Tibial artery (tissue), 4 donors: ENCODE measurements at places on chromosomes 6 and 20.
A peak's percentile ranks its signal among the peaks of the same experiment; 100 is the strongest.

DNA sequence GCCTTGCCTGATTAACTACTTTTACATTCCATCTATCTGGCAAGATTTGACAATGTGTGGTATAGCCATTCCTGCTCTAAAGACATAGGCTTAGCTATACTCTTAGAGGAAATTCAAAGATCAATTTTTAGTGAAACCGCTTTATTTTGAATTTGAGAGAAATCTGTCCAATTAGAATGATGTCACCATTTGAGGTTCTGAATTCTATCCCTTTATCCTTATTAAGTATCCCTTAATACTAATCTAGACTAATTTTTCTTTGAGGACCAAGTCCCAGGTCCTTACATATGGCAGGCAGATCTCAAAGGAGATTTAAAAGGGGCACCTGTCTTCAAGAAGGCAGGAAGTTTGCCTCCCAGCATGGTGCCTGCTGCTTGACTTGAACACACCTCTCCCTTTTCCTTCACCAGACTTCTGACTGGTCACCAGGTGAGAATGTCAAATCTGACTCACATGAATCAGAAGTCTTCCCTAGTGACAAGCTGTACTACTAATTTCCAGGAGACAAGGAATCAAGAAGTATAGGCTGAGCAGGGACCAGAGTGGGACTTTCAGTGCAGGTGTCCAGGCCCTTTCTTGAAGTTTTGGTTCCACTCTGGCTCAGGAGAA is 15.0 kb upstream of the MRAP2 start:
- no peak for DNase-seq

DNA sequence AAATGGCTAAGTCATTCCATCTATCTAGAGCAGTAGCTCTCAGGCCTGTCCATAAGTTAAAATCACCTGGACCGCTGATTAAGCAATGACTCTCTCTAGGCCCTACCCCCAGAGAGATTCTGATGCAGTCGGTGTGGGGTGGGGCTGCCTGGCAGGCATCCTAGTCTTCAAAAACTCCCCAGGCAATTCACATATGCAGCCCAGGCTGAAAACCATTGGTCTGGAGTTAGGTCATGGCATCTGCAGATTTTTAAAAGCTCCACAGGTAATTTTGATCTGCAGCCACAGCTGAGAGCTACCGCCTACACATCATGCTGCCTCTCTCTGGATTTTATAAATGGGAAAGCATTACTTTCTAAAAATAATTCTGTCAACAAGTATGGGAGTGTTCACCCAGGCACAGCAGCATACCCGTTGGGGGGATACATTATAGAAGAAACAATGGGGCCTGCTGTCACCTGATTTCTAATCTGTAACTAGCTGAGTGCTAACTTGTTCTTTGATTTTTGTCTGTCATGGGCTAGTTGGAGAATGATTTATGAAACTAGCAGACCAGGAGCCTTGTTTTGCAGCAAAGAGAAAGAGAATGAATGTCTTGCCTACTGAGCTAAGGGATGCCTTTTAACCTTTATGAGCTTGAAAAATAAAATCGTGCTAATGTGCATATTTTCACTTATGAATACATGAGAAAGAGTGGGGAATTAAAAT is 44.1 kb upstream of the ATXN1 start:
- no peak for DNase-seq

GRCh38 chr6:160300076-160300695 is 41.6 kb upstream of the SLC22A2 start:
- DNase-seq = no peak

GRCh38 chr6:12813321-12813720 is 96.8 kb downstream of the PHACTR1 start:
- no peak for DNase-seq

GRCh38 chr6:74289884-74290283 is 593.9 kb downstream of the CD109 start:
- no peak for DNase-seq

DNA sequence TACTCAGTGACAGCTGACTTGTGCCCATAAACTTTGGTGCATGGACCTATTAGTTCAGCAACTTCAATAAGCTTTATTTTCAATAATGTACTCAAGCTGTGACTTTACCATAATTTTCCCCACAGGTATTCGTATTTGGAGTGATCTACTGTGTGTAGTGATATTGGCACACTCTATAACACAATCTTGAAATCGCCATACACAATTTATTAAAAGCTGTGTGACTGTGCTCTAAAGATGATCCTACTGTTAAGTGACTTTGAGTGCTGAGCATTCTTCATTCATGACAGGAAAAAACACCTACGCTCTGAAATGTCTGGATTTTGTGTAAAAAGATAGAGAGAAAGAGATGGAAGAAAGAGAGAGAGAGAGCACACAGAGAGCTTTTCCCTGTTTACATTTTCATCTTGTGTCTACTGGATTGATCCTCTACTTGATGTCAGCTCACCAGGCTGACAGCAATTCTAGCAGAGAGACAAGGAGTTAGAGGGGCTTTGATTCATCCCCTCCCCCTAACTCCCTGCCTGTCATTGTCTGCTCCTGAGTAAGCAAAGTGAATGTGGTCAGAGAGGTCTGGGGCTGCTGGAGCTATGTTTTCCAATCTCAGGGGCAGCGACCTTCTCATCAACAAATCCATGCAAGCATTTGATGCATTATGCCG is 538.7 kb upstream of the POU3F2 start:
- no peak for DNase-seq

DNA sequence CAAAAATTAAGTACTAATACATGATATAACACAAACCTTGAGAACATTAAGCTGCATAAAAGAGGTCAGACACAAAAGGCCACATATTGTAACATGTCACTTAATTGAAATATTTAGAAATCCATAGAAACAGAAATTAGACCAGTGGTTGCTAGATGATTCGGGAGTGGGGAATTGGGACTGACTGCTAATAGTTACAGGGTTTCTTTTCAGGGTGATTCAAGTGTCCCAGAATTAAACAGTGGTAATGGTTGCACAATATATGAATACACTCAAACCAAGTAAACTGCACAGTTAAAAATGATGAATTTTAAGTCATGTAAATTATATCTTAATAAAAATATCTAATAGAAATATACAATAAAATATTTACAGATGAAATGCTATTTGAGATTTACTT is 174.5 kb downstream of the WDR27 start:
- DNase-seq = no peak

DNA sequence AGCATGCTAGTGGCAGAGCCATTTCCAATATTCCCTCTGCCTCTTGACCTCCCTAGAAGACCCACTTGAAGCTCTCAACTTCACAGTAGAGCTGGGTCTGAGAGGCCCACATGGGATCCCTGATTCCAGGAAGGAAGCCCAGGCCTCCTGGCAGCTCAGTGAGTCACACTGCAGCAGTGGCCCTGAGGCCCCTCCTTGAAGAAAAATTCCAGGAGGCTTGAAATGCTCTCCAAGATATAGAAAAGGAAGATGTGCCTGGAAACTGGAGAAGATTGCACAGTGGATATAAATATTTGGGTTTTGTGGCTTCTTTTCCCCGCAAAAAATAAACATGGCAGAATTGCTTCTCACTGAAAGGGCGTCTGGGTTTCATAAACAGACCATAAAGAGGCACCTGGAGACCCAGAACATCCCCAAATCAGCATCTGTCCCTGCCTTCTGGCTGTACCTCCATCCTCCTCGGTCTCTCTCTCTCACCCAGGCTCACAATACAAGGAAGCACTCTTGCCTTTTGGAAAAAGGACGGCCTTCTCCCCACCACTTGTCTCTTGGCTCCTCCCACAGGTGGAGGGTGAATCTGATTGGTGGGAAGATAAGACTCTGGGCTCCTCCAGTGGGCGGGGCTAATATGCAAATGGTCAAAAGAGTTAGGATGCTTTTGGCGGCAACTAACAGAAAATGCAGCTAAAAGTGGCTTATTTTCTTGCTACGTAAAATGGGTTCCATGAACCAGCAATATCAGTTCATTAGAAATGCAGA is 200.0 kb upstream of the SULF2 start:
- DNase-seq = no peak

DNA sequence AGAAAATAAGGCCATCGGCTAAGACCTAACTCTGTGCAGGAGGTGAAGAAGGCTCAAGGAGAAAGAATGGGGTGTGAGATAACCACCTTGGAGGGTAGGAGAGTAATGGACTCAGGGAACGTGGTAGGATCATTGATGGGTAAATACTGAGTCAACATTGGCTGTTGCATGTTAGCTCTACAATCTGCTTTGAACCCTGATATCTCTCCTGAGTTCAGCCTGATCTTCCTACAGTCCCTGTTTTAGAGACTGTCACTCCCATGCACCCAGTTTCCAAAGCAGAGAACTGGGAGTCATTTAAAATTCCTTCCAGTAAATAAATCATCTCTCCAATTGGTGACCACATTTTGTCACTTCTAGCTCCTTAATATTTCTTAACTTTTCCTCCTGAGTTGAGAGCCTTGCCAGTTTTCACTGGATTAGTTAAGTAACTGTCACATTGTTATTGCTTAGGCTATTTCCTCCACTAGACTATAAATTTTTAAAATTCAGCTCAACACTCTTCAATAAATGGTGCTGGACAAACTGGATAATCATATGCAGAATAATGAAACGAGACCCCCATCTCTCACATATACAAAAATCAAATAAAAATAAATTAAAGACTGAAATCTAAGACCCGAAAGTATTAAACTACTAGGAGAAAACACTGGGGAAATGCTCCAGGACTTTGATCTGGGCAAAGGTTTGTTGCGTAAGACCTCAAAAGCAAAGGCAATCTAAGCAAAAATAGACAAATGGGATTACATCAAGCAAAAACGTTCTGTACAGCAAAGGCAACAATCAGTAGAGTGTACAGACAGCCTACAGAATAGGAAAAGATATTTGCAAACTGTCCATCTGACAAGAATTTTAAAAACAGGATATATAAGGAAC is 138.9 kb upstream of the TMEM170B start:
- no peak for DNase-seq

DNA sequence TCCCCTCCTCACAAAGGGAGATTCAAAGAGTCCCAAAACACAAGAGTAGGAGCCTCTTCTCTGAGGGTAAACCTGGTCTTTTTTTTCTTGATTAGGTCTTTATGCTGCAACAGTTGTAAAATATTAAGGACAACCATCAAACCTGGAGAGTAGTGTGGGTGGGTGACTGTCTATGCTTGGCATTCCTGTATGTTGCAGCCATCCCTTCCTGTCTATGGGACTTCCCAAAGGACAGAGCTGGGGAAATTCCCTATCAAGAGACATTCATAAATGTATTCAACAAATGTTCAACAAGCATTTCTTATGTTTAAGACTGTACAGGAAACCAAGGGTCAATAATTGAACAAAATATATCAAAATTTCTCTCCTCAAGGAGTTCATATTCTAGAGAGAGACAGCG is 5.5 kb downstream of the BTN2A2 start:
- no peak for DNase-seq

DNA sequence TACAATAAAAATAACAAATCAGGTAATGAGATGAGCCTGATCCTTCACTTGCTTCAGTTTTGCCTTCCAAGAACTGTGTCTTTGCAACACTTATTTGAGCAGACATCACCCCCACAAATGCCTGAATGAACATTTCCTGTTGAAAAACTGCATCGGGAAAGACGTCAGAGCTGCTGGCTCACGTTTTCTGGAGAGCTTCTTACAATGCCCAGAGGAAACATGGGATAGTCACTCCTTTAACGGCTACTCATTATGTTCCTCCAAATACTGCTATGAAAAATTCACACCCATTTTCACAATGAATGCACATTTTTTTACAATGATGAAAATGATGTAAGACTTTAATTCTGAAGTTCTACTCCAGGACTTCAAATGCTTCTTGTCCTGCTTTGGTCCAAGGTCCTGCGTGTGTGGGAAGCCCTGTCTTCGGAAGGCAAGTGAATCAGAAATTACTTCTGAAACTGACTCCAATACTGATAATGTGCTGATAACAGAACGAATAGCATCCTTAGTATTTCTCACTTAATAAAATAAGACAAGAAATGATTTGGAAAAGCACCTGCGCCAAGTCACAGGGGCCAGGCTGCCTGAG is 238.0 kb downstream of the ANKRD60 start:
- DNase-seq = no peak

DNA sequence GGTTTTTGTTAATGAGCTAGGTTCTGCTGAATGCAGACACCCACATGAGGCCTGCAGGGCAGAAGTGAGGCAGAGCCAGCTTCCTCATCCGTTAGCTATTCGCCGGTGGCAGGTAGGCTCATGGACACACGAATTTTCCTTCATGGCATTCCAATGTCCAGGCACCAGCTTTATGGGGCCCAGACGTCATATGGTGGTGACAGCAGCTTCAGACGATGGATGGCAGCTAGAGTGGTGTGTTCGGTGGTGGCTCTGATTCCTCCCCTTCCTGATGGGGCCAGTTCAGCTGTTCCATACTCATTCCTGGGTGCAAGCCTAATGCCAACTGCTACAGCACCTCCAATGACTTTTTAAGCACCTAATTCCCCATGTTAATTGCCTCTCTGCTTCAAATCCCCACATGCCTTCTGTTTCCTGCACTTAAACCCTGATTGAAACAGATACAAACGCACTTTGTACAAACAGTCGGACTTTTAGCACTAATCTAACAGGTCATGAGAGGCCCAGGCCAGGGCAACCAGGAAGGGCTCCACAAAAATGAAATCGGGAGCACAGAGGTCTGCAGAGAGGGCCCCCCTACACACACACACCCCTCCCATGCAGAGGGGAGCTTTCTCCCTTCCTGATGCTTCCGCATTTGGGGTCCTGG is 35.7 kb upstream of the MLN start:
- no peak for DNase-seq

- DNase-seq = peak; percentile 92
These were observed 46.2 kb downstream of the TTI1 start for GRCh38 chr20:37986873-37987601.

GRCh38 chr6:129908858-129909257 is 47.7 kb upstream of the TMEM244 start:
- DNase-seq = no peak

- DNase-seq = no peak
These were observed 87.0 kb upstream of the RNF24 start for GRCh38 chr20:4102381-4102780.

DNA sequence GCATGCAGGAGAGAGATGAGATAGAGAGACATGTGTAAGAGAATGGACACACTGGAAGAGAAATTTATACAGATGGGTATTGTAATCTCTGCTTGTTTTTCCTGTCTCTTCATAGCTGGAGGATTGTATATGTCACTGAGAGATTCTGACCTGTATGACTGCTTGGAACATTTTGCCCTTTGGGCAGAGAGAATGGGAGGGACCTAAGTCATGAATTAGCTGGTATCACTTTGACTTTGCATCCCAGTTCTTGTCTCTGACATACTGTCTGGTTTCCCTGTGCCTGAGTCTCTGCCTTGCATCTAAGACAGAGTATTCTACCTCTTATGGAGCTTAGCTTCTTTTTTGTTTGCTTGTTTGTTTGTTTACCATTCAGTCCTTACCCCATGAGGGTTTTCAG is 37.0 kb upstream of the ASCC3 start:
- no peak for DNase-seq
